CD4-positive, alpha-beta T cell treated with Interleukin-10 for 1 hour (primary cell): ENCODE measurements at places on chromosomes 4 and X.

DNA sequence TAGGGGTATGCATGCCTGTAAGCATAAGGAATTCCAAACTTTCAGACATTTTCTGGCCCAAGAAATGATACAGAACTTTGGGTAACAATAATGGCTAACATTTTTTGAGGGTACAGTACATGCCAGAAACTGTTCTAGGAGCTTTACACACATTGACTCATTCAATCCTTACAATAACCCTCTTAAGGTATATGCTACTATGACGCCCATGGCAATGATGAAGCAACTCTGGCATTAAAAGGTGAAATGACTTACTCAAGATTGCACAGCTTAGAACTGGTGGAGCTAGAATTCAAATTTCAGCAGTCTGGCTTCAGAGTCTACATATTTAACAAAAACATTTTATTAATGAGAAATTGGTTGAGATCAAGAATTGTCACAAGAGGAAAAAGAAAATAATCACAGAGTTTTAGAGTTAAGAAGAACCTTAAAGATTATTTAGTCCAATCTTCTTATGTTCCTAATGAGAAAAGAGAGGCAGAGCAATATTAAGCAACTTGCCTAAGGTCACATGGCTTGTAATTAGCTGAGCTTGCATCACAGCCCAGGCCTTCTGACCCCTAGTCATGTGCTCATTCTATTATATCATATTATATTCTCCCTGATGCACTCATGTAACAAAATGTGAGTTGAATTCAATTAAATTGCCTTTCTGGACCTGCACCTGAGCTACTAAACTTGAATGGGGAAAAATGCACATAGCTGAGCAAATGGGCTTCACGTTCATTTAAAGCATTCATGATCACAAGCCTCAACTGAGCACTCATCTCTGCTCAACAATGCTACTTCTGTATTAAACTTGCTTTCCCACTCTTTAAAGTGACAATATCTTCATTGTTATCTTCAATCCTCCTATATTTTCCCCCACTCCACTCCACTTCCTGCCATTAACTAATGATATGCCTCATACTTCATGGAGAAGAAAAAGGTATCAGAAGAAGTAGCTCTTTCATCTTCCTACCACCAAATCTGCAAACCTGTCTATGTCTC is 73.2 kb downstream of the ENOX2 start:
- no peak for DNase-seq

DNA sequence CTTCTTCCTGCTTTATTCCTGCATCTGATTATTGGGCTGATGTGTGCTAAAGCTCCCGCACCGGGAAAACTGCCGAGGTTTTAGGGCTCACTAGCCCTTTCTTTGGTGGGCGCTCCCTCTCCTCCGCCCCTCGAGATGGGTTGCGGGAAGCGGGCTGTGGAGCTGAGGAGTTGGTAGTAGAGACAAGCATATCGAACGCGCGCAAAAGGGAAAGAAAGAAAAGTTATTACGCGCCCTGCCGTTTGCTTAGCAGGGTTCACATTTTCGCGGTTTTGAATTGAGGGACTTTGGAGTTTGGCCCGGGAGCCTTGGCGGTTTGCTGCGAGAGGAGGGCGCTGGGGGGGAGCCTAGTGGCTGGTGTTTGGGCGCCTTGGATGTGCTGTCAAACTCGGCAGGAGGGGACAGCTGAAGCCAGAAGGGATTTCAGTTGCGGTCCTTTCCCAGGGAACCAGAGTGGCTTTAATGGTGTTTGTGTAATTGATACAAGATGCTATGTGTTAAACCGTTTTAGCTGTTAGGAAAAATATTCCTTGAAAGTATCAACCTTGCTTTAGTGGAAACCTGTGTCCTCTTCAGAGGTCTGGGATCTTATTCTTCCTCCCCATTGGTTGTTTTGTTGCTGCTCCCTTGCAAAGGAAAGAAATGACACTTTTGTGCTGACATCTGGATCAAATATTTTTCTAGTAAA is 1.1 kb downstream of the GAB1 start:
- no peak for DNase-seq

GRCh38 chr4:11313157-11313943 is 115.3 kb downstream of the HS3ST1 start:
- no peak for DNase-seq

DNA sequence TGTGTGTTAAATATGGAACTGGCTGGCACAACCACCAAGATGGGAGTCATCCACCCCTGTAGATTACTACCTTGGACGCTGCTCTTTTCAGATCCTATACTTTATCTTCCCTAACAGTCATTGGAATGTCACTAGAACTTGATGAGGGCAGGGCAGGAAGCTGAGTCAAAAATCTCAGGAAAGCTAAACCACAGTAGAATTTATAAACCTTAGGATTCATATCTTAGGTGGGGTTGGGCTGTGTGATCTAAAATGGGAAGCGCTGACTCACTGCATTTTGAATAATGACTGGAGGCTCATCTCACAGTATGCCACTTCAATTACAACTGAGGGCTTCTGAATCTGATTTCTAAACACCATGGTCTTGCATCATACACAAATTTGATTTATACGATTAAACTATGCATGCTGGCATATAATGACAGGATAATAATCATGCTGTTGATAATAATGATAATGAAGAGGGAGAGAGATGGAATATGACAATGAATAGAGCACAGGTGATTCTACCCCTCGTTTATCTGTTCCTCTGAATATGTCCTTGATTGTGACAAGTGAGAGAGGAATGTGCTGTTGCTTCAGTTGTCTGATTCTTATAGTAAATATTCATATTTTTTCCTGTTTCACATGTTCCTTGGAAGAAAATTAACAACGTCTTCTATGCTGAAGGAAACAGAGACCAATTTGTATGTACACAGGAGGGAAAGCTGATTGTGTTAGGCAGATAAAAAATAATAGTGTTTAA is 270.3 kb upstream of the HS3ST1 start:
- DNase-seq = no peak
